Thoracic aorta (tissue), 2 donors: ENCODE measurements at places on chromosomes 16 and 17.

DNA sequence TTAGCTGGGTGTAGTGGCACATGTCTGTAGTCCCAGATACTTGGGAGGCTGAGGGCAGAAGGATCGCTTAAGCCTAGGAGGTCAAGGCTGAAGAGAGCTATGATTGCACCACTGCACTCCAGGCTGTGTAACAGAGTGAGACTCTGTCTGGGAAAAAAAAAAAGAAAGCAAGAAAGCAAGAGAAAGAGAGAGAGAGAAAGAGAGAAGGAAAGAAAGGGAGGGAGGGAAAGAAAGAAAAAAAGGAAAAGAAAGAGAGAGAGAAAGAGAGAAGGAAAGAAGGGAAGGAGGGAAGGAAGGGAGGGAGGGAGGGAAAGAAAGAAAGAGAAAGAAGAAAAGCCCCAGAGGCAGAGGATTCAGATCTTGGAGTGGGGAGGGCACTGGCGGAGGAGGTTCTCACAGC, 6.5 kb downstream of the DHX58 start:
- no peak for DNase-seq

GRCh38 chr16:71610447-71610846, 15.5 kb upstream of the MARVELD3 start:
- no peak for DNase-seq

- DNase-seq: no peak
These were observed 13.8 kb upstream of the SP2 start for GRCh38 chr17:47882247-47882646.

- DNase-seq: no peak
These were observed 20.4 kb downstream of the DNAH17 start for GRCh38 chr17:78556812-78557211.

DNA sequence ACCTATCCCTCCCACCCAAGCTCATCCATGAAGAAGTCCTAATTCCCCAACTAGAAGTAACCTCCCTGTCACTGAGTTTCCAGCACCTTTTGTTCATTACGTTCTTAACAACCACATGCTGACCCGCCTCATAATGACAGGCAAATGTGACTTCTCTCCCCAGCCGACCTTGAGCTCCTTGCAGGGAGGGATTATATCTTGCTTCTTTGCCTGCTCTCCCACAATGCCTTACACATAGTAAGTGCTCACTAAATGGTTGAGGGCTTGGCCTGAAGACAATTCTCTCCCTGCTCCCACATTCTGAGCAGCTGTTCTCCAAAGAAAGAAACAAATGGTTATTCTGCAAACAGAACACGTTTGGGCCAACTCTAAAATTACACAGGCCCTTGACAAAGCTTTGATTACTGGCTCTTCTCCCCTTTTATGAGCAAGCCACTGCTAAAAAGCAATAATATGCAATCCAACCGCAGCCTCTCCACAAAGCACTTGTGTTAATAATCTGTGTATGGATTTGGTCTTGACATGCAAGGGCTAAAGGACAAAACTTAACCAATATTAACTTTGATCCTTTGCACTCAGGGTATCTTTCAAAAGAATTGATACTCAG, 23.2 kb downstream of the SLC39A11 start:
- no peak for DNase-seq

- no peak for DNase-seq
These were observed 414.7 kb downstream of the HS3ST3B1 start for GRCh38 chr17:14715561-14715960.
